ENCODE measurements at places on chromosomes 11 and 22.

GRCh38 chr11:77449060-77449521, 24.8 kb downstream of the PAK1 start:
- DNase-seq: no peak

- no peak for DNase-seq
Observed at GRCh38 chr11:113574171-113574570, 99.0 kb upstream of the DRD2 start.

DNA sequence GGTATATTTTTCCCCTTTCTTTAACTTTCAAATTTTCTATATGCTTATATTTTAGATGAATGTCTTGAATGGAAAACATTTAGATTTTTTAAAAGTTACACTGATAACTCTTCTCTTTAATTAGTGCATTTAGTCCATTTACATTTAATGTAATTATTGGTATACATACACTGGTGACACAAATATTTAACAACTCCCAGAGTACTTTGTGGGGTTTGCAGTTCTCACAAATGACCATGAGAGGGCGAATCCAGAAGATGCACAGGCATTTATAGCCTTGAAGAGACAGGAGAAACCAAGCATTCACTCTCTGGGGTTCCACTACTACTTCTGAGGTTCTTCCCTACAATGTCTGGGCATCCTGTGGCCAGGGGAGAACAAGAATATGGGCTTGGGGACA, 125.1 kb downstream of the TIMP3 start:
- no peak for DNase-seq

DNA sequence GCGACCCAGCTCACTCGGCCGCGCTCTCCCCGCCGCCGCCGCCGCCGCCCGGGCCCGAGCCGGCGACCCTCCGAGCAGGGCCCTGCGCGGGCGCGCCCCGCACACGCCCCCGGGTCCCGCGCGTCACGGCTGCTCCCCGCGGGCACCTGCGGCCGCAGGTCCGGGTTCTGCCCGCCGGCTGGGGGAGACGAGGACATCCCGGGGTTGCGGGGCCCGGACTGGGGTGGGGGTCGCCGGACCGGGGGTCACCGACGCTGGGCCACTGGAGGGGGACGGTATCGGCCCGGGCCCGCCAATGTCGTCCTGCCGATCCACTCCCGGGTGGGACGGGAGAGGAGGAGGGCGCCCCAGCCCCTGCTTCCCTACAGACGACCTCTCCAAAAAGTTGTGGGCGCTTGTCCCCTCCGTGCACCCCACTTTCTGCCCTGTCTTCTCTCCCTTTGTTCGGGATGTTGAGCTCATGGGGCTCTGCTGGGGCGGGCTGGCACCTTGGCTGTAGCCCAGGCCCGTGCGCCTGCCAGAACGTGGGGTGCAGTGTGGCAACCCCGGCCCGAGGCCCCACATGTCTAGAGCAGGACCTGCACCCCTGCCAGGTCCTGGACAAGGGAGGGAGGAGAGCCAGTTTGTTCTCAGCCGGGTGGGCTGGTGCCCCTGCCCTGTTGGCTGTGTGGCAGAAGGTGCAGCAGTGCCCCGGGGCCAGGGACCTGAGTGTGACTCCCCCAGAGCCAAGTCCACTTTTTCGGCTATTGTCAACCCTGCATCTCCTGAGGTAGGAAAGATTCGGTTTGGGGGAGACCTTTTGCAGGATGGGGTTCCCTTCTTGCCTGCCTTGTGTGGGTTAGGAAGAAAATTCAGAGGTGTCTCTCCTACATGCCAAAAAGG, 40.2 kb upstream of the CELSR1 start:
- DNase-seq: peak; percentile 30

DNA sequence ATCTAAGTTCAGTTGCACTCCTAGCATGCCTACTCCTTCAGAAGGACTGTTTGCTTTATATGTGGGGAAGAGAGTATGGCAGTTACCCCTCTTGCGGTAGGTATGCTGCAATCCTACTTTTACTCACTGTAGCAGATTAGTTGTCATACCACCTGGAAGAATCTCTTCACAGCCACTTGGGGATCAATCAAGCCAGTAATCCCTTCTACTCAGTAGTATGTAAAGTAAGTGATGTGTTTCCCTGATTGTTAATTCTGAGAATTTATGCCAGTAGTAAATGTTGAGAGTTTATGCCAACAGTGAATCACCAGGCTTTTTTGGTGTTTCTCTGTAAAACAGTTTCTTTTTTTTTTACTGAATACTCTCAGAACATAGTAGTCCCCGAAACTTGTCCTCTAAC, 34.4 kb downstream of the PRMT3 start:
- DNase-seq: no peak

- peak; percentile 10 for DNase-seq
Observed at GRCh38 chr22:20155330-20156041, 4.6 kb upstream of the CCDC188 start.

GRCh38 chr22:38214302-38215056, 12.7 kb downstream of the MAFF start:
- DNase-seq: peak; percentile 85

GRCh38 chr11:57124917-57125316, 56.8 kb upstream of the LRRC55 start:
- DNase-seq: no peak

- DNase-seq: no peak
Observed at GRCh38 chr11:61771195-61771894, 18.9 kb downstream of the MYRF start.

- DNase-seq: peak; percentile 52
Observed at GRCh38 chr11:82864268-82864667, 36.0 kb downstream of the PRCP start.

GRCh38 chr11:22359295-22359694, 21.1 kb downstream of the SLC17A6 start:
- no peak for DNase-seq
